ENCODE measurements at places on chromosomes 16 and 17.

DNA sequence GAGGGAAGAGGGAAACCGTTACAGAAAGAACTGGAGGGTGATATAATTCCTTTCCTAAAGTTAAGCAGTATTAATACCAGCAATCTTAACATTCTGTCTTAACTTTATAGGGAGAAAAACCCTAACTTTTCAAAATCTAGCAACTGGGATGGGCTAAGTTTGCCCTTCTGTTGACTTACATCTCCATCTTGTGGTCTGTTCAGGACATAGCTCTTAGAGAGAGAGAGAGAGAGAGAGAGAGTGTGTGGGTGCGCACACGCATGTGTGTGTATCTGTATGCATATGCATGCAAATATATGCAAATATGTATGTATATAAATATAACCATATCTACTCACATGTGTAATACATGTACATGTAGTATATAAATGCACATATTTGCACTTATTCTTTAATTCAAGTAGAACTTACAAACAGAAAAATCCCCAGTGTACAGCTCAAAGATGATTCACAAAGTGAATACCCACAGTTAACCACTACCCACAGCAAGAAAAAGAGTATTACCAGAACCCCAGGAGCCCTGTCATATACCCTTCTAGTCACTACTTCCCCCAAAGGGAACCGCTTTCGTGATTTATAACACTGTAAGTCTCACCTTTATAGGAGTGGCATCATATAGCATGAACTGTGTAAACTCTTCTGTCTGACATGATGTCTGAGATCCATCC is 46.5 kb downstream of the STX8 start:
- DNase-seq = no peak

- no peak for DNase-seq
These were observed 7.3 kb downstream of the TAT start for GRCh38 chr16:71569621-71570020.

DNA sequence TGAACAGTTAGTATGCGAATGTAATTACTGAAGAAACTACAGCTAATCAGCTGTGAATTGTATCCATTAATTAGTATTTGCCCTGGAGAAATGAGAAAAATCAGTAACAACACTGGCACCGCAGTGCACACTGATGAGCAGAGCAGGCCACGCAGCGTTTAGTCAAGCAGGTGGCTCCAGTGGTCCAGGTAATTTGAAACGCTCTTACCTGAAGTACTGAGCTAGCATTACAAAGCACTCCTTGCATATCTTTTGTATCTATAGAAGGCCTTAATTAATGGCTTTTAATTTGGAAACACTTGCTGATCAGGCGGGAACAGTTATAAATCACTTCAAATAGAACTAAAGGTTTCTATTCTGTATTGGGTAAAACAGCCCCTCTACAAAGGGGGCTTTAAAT is 76.4 kb downstream of the TOX3 start:
- DNase-seq = no peak

GRCh38 chr17:12624211-12624610 is 41.5 kb upstream of the MYOCD start:
- no peak for DNase-seq

DNA sequence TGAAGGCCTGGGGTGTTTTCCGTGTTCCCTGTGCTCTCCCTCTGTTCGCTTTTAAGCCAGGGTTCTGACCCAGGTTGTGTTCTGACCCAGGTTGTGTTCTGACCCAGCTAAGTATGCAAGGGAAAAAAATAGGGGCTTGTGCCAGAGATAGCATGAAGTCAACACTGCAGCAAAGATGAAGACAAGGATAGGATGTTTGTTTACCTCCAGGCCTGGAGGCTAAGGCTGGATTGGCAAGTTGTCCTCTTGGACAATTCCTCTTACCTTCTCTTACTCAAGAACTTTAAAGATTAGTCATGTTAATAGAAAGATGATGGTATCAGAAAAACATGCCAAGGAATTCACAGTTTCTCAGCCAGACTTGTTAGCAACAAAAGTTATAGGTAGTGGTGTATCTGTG is 19.4 kb downstream of the LYRM9 start:
- DNase-seq = no peak

- DNase-seq = no peak
These were observed 118.3 kb upstream of the FOXF1 start for GRCh38 chr16:86391984-86392383.

GRCh38 chr16:84239909-84240308 is at the start of gene KCNG4:
KCNG4 (minus strand) TSS chr16:84240012; CDS start chr16:84237485, 2,527 bp downstream.
- no peak for DNase-seq

- DNase-seq = no peak
These were observed 24.6 kb upstream of the TNRC6C start for GRCh38 chr17:77933777-77934398.

- no peak for DNase-seq
These were observed 211.4 kb downstream of the GRIN2A start for GRCh38 chr16:9970796-9971195.

GRCh38 chr17:1183171-1183873 is 3.5 kb upstream of the ABR start:
- no peak for DNase-seq

- no peak for DNase-seq
These were observed 156.0 kb downstream of the GSG1L start for GRCh38 chr16:27907457-27907972.

- peak; percentile 14 for DNase-seq
These were observed 28.8 kb downstream of the GINS2 start for GRCh38 chr16:85659805-85660511.
